Memory B cell (primary cell): ENCODE measurements at places on chromosomes 1 and 21.

- no peak for DNase-seq
Measured at GRCh38 chr21:31383770-31384169, 39.7 kb upstream of the TIAM1 start.

GRCh38 chr1:189550498-189550897 lies 927.2 kb downstream of the BRINP3 start:
- DNase-seq, result no peak

GRCh38 chr1:150820730-150821512 lies 12.9 kb upstream of the CTSK start:
- DNase-seq, result no peak

GRCh38 chr1:15799928-15800835 lies 7.3 kb downstream of the UQCRHL start:
- no peak for DNase-seq

DNA sequence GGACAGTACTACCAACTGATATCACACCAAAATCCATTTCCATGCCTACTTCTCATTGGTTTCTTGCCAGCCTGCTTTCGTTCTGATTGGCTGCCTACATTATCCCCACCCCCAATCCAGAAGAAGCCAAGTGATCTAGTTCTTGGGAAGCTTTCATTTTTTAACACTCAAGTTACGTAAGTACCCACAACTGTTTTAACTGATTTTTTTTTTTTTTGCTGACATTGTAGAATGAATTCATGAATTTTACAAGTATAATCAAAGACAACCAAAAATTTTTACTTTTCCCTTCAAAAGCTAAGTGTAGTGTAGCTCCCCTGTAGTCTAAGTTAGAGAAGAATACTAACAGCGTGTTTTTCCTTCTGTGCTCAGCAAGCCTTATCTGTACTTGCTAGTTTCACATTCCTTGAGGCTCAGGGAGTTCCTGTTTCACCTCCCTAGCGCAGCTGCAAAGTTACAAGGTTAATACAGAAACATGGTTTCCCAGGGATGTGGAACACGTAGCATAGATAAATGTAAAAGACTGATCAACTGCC lies at the start of gene SLC9C2:
SLC9C2 (minus strand) TSS at position 17 of the 536 bp plus-strand sequence. CDS start 1,296 bp downstream, outside the sequence.
- no peak for DNase-seq

DNA sequence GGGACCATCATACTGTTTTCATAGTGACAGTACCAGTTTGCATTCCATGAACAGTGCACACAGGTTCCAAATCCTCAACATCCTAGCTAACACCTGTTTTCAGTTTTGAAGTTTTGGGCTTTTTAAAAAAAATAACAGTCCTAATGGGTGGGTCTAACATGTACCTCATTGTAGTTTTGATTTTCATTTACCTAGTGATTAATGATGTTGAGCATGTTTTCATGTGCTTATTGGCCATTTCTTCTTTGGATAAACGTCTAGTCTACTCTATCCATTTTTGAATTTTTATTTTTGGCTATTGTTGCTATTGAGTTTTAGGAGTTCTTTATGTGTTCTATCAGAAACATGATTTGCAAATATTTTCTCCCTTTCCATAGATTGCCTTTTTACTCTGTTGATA lies 3.4 kb downstream of the GBP6 start:
- DNase-seq, result no peak

DNA sequence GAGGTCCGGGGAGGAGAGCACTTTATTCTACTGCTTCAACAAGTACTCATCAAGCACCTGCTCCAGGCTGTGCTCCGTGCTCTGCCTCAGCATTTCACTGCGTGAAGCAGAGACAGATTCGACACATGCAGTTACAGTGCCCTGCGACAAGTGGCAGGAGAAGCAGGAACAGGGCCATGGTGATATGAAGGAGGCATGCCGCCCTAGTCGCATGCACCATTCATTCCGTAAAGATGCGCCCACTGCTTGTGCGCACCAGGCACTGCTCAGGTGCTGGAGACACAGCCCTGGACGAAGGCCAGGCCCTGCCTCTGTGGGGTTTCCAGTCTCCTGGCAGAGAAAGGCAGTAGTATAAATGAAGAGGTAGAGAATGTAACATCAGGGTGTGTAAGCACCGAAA lies 206.6 kb downstream of the HIVEP3 start:
- DNase-seq, result no peak

DNA sequence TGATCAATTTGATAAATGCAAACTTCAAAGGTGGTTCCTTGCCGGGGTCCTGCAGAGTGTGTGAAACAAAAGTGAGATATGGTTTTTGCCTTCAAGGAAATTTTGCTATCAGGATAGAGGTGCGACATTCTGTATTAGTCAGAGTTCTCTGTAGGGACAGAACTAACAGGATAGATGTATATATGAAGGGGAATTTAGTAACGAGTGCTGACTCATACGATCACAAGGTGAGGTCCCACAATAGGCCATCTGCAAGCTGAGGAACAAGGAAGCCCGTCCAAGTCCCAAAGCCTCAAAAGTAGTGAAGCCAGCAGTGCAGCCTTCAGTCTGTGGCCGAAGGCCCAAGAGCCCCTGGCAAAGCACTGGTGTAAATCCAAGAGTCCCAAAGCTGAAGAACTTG lies 157.0 kb downstream of the RYR2 start:
- DNase-seq, result no peak

- no peak for DNase-seq
Measured at GRCh38 chr1:51644533-51645197, 27.8 kb downstream of the OSBPL9 start.

DNA sequence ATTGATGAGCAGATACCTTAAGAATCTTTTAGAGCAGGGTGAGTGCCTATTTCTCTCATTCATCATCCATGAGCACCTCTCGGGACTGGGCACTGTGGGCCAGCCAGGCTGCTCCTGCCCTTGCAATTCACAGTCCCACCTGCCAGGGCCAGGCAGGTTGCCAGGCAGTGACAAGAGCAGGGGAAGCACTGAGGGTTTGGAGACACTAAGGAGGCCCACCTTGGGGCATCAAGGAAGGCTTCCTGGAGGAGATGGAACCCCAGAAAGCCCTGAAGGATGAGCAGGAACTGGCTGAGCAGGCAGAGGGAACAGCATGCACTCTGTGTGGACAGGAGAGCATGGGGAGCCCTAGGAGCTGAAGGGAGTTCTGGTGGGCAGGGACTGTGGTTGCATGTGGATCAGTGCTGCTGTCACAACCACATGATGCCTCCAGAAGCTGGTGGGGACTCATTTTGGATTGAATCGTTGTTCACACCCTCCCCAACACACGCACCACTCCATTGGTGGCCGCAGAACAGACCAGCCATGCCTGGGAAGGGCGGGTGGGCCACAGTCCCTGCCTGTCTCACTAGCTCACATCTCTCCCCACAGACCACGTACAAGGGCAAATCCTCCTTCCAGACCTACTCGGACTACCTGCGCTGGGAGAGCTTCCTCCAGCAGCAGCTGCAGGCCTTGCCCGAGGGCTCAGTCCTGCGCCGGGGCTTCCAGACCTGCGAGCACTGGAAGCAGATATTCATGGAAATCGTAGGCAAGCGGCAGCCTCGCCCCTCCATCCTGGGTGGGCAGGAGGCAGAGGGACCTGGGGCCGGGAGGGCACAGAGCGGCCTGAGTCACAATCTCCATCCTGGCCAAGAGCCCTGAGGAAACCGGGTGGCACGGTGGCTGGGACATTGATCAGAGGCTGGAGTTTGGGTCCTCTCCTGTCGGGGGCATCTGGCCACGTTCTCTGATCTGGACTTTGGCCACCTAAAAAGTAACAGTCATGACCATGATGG lies 55.1 kb downstream of the DISP3 start:
- no peak for DNase-seq

- DNase-seq, result no peak
Measured at GRCh38 chr1:56973923-56974742, 8.3 kb upstream of the C8B start.

DNA sequence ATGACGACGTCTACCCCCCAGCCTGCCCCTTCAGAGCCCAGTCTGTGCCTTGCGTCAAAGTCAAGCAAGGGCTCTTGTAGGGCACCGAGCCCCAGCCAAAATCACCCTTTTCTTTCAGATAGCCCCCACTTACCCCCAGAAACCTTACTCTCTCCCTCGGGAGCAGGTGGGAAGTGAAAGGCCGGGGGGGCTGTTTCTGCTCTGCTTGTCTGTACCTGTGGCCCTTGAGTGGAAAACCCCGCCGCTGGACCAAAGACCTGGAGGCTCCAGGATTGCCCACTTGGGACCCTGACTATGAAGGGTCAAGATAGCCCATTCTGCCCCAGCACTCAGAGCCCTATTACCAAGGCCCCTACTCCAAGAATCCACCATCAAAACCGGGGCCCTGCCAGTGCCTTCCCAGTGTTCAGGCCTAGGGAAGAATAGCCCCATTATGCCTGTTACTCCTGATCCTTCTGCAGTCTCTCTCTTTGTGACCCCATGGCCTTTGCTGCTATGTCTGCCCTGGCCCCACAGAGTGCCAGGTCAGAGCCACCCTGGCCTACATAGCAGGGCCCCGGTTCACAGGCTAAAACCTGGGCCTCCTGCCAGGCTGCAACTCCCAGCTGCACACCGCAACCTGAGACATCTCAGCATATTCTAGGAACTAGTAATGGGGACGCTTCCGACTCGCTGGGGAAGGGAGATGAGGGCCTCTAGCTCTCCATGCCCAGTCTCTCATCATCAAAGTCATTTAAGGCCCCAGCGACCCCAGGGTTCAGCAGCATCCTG lies 22.2 kb upstream of the HPDL start:
- no peak for DNase-seq

GRCh38 chr1:159857889-159858288 lies 4.6 kb downstream of the VSIG8 start:
- no peak for DNase-seq

DNA sequence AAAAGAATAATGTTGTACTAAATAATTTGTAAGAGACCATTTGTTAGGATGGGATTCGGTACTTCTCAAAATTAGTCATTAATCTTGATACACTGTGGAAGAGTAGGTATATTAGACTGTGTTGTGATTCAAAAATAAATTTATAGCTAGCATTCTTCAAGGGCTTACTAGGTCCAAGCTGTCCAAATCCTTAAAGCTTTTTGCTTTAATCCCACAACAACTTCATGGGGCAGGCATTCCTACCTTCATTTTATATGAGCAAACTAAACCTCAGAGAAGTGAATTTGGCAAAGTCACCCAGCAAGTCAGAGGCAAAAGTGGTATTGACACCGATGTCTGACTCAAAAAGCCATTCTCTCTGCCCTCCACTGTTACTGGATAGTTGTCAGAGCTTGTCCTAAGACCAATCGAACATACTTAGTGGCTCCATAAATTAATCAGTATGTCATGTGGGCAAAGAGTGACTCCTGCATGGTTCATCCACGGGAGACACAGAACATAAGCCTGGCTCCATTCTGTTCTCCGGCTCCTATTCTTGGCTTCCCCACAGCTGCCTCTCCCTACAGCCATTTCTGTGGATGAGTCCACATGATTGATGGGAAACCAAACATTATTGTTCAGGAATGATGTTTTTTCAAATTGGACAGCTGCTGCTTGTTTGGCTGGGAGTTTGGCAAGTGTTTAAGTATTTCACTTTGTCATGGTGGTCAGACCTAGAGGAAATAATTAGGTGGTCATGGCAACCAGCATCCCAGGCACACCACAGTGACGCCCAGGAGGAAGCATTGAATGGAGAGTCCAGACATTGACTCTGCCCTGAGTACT lies 133.4 kb upstream of the FGGY start:
- no peak for DNase-seq

GRCh38 chr1:4690951-4691675 lies 36.7 kb downstream of the AJAP1 start:
- no peak for DNase-seq

GRCh38 chr1:225840223-225840610 lies 30.3 kb downstream of the EPHX1 start:
- no peak for DNase-seq

DNA sequence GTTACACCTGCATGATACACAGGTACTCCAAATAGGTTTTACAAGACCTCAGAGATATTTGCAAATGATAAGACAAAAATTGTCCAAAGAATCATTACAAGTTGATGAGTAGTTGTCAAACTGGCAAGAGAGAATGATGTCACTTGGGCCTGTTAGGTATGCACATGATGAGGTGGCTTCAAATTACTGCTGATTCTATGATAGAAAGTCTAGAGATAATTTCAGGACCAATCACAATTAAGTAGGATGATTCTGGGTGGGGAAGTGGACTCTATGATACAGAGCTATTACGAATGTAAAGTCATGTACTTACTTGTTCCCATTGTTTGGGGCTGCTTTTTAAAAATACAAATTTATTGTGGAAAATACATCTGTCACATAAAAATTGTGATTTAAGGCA lies 5.2 kb upstream of the SPRR1B start:
- no peak for DNase-seq

- no peak for DNase-seq
Measured at GRCh38 chr1:211932231-211932932, 101.8 kb upstream of the LPGAT1 start.
